CMK (cell line): ENCODE measurements at places on chromosomes 6 and 20.

- no peak for DNase-seq
These were observed 117.3 kb downstream of the MYB start for GRCh38 chr6:135298455-135298854.

DNA sequence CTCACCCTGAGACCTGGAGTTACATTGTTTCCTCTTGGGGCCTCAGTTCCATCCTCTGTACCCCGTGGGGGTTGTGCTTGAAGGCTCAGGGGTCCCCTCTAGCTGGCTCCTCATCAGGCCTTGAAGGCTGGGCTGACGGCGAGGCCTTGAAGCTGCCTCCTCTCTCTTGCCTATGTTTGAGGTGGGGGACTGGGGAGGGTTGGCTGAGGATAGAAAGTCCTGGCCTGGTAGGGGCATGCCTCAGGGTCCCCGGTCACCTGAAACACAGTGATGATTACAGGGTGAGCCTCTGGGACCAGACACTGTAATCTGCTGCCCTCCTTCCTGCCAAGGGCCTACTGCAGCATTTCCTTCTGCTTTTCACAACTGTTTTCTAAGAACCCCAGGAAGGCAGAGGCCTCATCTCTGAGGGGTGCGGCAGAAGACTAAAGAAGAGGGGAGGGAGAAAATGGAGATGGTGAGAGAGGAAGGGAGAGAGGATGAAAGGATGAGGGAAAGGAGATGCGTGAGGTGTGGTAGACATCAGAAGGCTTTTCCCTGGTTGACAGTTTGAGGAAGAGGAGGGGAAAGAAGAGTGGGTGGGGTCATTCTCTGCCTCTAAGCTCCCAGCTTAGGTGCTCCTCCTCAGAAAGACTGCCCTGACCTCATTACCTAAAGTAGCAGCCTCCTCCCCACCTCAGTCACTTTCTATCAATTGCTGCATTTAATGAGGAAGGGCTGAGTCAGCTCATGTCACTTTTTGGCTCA, 29.7 kb downstream of the VEGFA start:
- DNase-seq, result no peak

DNA sequence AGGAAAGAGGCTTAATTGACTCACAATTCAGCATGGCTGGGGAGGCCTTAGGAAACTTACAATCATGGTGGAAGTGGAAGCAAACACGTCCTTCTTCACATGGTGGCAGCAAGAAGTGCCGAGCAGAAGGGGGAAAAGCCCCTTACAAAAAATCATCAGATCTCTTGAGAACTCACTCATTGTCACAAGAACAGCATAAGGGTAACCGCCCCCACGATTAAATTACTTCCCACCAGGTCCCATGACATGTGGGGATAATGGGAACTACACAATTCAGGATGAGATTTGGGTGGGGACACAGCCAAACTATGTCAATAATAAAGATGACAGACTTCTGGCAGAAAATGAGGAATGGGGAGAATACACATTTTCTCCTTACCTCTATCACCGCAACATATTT, 20.5 kb upstream of the OCSTAMP start:
- DNase-seq, result no peak

DNA sequence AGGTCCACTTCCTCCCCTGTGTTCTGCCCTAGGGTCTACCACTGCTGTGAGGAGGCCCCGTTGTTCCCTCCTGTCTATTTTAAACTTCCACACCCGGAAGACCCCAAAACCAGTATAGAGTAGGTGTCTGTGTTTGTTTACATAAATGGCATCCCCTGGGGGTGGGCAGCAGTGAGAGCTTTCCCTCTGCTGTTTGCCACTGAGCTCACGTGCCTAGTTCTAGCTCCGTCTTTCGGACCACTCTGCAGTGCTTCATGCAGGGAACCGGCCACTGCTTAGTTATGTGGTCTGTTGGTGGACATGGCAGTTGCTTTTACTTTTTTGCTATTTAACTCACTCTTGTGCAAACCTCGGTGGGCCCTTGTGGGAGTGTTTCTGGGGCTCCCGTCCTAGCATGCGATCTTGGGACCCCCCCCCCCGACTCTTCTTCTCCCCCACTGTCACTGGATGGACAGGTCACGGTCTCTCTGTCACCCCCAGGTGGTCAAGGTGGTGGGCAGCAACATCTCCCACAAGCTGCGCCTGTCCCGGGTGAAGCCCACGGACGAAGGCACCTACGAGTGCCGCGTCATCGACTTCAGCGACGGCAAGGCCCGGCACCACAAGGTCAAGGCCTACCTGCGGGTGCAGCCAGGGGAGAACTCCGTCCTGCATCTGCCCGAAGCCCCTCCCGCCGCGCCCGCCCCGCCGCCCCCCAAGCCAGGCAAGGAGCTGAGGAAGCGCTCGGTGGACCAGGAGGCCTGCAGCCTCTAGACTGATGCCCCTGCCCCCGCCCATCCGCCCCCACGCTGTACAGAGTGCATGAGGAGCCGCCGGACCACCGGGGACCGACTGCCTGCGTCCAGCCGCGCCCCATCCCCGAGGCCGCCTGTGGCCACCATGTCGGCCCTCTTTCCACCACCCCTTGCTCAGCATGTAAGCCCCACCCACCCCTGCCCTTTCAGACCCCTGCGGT, 40.9 kb downstream of the VSTM2L start:
- DNase-seq, result no peak

DNA sequence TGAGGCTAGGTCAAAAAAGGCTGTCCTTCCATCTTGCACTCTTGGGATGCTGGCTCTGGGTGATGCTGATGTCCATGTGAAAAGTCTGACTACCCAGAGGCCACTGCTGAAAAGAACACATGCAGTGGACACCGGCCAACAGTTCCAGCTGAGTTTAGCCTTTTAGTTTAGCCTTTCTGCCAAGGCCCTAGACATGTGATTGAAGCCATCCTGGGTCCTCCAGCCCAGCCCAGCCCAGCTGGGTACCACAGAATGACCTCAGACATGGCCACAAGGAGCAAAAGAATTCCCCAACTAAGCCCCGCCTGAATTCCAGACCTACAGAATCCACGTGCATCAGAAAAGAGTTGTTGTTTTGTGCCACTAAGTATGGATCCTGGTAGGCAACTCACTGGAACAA, 17.4 kb downstream of the PIGT start:
- DNase-seq, result no peak

- DNase-seq, result no peak
These were observed 136.7 kb downstream of the EYS start for GRCh38 chr6:65570340-65570739.

DNA sequence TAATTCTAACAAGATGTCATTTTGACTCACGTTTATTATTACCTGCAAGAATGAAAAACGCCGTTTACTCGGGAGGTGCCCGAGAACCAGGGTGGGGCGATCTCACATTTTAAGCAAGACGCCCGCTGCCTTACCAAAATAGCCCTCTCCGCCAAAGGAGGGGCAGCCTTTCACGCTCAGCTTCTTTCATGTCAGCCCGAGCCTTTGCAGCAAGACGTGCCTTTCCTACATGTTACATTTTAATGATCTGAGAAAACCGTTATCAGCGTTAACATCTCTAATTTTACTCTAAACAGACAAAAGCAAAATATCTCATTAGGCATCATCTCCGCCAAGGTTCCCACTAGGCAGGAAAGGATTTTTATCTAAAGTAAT, 2.0 kb downstream of the BACH2 start:
- DNase-seq, result no peak

DNA sequence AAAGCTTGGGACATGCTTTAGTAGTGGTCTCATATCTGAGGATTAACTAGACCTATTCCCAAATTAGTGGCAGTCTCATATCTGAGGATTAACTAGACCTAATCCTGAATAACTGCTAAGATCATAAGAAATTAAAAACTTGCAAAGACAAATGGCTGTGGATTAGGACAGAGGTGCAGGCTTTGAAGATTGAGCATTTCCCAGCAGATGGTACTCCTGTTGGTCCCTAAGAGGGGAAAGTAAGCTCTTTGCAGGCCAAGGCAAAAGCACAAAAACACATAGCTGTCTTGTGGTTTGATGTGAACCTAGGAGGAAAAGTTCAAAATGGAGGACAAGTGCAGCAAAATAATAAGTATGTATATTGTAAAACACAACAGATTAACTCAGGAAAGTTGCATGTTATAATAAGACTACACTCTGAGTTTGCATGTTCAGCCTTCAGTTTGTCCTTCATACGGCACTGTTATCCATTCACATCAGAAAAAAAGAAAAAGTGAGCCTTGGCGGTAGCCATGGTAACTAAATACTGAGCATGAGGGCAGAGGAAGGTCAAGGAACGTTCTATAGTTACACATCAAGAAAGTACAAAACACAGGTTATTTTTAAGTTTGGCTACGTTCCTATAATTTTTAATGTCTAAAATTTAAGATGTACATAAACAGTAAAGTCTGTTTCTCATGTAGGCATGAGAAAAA, 62.8 kb downstream of the FILIP1 start:
- DNase-seq, result no peak

DNA sequence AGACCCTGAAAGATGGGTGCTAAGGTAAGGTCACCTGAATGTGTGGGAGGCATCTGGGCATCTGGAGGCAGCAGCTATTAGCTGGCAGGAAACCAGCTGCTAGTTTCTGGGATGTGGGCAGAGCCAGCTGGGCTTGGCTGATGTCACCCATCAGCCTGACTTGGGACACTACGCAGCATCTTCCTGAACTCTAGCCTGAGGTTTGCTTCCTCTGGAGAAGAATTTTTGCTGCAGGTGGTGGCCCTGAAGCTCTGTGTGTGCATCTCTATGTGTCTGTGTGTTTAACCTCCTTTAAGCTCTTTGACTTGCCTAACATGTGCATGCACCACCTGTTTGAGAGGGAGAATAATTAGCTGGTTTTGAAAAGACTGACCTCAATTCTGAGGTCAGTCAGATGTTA, 465.1 kb upstream of the CHD6 start:
- DNase-seq, result no peak

GRCh38 chr6:30913721-30914075, 340 bp upstream of the VARS2 start:
- no peak for DNase-seq

- no peak for DNase-seq
These were observed 112.3 kb upstream of the RPS6KA2 start for GRCh38 chr6:166739117-166739975.
